ENCODE measurements at places on chromosomes 5 and 9.

GRCh38 chr9:136943291-136944211 lies 987 bp downstream of the FBXW5 start:
- no peak for DNase-seq

- DNase-seq, result no peak
Measured at GRCh38 chr9:20358207-20358606, 264.1 kb downstream of the MLLT3 start.

GRCh38 chr9:14080959-14081542 lies 232.9 kb downstream of the NFIB start:
- no peak for DNase-seq

- DNase-seq, result no peak
Measured at GRCh38 chr9:133605446-133605845, 3.7 kb downstream of the FAM163B start.

DNA sequence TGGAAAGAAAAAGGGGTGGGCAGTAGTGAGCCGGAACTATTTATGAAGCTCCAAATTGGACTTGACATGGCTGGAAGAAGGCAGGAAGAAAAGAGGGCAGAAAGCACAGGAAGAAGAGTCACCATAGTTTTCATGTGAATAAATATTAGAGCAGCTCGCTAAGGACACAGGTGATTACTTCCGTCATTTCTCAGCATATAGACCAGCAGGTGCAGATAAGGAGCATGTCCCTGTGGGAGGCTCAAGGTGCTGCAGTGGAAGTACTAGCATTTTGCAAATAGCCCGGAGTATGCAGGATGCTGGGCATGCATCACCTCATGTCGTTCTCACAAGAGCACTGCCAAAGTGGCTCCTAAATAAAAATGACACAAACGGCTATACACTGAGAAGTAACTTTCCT lies 71.3 kb upstream of the HTR4 start:
- peak; percentile 49 for DNase-seq

- peak; percentile 48 for DNase-seq
Measured at GRCh38 chr5:172904643-172905345, 54.4 kb upstream of the RPL26L1 start.

GRCh38 chr9:33452828-33453271 lies 5.5 kb upstream of the AQP3 start:
- no peak for DNase-seq

DNA sequence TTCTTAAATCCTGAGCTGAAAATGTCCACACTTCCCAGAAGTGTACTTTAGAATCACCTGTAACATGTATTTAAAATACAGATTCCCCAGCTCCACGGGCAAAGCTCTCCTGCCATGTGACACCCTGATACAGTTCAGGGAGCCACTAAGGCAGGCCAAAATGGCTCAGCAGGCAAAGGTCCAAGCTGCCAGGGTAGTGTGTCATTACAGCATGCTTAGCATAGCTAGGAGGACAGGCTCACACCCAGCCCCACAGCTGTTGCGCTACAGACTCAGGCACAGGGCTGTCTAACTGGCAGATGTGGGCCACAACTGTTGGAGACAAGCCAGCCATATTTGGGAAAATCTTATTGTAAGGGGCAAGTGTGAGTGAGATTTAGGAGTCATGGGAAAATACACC lies 73.0 kb downstream of the C9orf85 start:
- no peak for DNase-seq
